ENCODE measurements at places on chromosomes 3 and 15.

- DNase-seq = no peak
Measured at GRCh38 chr3:17234382-17234781, 349.6 kb downstream of the PLCL2 start.

DNA sequence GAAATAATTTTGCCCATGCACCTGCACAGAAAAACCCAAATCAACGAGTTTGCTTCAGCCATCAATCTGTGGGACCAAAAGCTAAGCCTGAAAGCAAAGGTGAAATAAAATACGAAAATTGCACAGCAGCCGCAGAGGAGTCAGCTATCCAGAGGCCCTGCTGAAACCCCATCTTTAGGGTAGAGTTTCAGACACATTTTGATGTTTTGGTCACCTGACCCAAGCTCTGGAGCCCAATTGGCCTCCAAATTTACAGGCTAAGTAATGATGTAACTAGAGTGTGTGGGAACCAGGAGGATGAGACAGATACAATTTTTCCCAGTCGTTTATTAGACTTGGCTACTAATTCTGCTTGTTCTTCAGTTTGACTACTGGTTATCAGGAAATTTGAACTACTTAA lies 308.6 kb upstream of the ATP11B start:
- DNase-seq = no peak

DNA sequence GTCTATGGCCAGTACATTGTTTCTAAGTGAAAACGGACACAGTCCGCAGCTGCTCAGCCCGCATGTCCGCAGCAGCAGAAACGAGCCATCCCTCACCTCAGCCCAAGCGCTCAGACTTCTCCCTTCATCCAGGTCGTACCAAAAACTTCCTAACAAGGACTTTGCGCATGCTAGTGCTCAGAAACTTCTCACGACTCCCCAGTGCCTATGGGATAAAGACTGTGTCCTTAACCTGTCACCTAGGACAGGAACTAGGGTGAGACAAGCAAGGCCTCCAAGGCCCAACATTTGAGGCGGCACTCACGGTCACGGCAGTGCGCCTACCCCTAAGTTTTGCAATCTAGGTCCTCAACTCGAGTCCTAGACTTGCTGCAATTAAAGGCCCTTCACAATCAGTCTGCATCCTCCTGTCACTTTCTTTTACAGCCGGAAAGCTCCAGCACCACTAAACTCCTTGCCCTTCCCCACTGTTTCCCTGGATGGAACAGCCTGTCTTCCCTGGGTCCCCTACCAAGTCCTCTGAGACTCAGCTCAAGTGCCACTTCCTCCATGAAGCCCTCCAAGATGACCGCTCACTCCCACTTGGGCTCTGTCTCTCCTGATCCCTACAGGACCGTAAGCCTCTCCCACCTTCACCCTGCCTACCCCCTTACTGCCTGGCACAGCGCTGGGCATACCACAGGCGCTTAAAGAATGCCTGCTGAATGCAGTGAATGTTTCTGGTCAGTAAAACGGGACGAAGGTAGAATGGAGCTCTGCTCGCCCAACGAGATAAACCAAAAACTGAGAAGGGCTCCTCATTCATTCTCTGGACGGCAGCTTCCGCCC lies 1.2 kb downstream of the CLN6 start:
- DNase-seq = no peak

- DNase-seq = no peak
Measured at GRCh38 chr3:42061713-42062380, 29.3 kb upstream of the TRAK1 start.

- DNase-seq = no peak
Measured at GRCh38 chr15:69088300-69088965, 72.0 kb upstream of the GLCE start.

- DNase-seq = no peak
Measured at GRCh38 chr15:90203922-90204321, 2.8 kb downstream of the SEMA4B start.

GRCh38 chr3:78873641-78874040 lies 894.2 kb downstream of the ROBO1 start:
- DNase-seq = no peak

Data from T-helper 2 cell (primary cell).